Activated naive CD4-positive, alpha-beta T cell treated with anti-CD3 and anti-CD28 coated beads for 36 hours (primary cell): ENCODE measurements at places on chromosomes 2 and 18.

DNA sequence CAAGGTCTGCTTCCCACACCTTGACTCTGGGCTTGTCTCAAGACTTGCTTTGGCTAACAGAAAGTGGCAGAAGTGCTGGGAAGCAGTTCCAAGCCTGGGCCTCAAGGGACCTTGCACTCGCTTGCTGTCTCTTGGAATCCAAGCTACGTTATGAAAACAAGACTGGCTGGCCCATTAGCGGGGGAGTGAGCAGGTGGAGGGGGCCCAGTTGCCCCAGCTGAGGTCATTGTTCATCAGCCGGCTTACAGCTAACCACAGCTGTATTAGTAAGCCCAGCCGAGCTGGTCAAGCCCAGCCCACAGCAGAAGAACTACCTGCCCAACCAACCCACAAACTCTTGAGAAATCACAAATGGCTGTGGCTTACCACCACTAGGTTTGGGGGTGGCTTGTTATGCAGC lies 63.1 kb downstream of the MARCO start:
- no peak for DNase-seq

DNA sequence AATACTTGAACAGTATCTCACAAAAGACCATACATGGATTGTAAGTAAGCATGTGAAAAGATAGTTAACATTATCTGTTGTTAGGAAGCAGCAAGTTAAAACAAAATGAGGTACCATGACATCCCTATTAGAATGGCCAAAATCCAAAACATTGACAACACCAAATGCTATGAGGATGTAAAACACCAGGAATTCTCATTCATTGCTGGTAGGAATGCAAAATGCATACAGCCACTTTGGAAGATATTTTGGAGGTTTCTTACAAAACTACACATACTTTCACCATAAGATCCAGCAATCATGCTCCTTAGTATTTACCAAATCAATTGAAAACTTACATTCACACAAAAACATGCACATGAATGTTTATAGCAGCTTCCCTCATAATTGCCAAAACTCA lies 30.9 kb upstream of the ICOS start:
- DNase-seq, result no peak

DNA sequence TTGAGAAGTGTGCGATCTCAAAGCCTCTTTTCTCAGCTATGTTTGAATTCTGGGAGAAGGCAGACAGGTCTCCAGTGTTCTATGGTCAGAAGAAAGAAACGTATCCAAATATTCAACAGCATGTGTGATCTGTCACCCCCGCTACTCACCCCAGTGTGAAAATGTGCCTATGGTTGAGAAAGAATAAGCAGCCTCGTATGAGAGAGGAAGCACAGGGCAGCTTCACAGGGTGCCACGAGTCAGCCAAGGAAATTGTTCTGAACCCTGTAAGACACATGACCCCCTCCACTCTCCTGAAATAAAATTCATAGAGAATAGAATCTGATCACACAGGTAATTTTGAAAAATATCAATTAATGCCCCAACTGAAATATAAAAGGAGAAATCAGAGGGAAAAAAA lies 8.0 kb upstream of the SF3B1 start:
- DNase-seq, result no peak

DNA sequence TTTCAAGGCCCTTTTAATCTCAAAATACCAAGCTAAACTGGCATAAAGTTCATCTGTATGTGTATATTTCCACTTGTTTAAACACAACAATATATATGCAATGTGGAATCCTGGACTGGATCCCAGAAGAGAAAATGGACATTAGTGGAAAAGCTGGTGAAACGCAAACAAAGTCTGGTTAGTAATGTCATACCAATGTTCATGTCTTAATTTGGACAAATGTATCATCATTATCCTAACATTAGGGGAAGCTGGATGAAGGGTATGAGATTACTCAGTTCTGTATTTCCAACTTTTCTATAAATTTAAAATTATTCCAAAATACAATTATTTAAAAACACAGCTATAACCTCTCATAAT lies 3.8 kb downstream of the SP3 start:
- DNase-seq, result no peak

GRCh38 chr2:193584522-193584938 lies 1389.8 kb upstream of the TMEFF2 start:
- DNase-seq, result no peak

DNA sequence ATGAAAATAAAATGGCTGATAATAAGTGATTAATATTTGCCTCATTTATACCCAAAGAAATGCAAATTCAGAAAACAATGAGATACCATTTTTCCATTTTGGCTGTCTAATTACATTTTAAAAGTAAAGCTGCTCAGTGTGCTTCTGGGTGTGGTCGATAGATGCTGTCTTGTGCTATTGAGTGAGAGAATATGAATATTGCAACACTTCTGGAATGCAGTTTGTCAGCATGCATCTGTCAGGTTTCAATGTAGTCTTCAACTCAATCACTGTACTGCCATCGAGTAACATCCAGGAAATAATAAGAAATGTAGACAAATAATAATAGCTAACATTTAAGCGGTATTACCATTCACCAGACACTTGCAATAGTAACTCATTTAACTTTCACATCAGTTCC lies 3.9 kb downstream of the IL18R1 start:
- no peak for DNase-seq

DNA sequence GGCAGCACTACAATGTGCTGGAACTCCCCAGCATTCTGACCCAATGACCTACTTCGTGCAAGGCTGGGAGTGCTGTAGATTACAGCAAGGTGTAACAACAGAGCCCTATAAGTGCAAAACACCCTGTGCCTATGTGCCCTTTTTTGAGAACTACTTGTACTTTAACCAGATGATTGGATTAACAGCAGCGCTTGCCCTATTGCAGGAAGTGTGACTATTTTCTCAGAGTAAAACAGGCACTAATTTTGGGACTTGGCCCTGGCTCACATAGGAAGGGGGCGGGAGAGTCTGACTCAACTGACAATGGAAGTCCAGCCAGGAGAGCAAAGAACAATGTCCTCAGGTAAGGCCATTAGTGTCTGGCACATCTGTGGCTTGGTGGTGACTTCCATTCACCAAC lies 35.6 kb upstream of the RNF125 start:
- no peak for DNase-seq

- no peak for DNase-seq
These were observed 705 bp downstream of the YES1 start for GRCh38 chr18:811182-811891.

DNA sequence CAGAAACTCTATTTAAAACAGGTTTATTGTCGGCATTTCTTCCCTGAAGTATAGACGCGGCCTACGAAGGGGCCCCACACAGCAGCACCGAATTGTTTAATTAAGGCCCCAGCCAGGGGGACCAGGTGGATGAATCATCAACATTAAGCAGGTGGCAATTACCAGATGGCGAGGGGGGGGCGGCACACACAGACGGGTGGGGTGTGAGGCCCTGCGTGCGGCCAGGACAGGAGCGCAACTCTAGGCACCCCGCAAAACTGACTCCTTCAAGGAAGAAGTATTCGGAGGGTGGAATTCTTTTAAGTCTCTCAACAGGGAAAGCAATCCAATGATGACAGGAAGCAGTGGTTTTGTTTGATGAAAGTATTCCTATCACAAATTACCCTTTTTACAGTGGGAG lies 830.4 kb downstream of the GALR1 start:
- DNase-seq, result no peak

DNA sequence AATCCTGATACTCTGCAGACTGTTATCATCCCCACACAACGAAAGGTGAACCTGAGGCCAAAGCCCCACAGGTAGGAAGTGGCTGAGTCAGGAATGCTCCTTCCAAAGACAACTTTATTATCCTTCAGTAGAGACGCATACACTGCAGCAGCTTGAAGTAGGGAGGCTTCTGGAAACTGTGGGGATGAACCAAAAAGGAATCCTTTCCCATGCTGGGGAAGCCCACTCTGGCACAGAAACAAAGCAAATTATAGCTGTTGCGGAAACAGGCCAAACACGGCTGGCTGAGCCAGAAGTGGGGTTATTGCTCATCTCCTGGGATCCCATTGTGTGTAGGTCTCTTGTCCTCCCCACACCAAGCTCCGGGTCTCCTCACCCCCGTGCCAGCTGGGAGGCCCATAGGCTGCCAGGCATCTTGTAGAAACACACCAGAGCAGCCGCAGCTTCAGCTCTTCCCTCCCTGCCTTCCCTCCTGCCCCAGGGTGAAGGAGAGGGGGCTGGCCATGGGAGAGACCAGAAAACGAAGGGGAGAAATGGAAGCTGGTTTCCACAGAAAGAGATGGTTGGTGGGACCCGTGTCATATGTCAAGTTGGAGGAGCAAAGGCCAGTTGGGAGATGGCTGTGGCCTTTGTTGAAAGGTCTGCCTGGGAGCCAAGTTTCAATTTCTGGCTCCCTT lies 176.9 kb upstream of the NABP1 start:
- DNase-seq, result no peak

- DNase-seq, result no peak
These were observed 36.4 kb downstream of the FLACC1 start for GRCh38 chr2:201320701-201321100.

DNA sequence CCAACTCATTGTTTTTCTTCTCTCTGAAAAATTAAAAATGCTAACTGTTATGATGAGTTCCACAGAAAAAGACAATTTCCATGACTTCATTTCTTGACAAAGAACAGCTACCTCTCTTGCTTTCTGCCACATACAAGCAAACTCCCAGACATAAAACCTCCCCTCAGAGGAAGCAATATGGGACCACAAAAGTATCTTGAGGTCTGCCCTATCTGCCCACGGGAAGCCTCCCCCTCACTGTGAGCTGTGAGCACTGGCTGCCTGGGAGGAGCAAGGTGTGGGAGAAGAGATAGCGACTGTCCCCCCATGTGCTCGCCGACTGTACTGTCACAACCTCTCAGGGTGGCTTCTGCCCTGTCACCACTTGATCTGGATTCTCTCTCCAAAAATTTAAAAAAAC lies 69.7 kb upstream of the NRP2 start:
- peak; percentile 36 for DNase-seq

GRCh38 chr2:32095671-32096070 lies 32.3 kb downstream of the SPAST start:
- no peak for DNase-seq

- DNase-seq, result no peak
These were observed 23.9 kb upstream of the SPATA3 start for GRCh38 chr2:230972046-230972445.

DNA sequence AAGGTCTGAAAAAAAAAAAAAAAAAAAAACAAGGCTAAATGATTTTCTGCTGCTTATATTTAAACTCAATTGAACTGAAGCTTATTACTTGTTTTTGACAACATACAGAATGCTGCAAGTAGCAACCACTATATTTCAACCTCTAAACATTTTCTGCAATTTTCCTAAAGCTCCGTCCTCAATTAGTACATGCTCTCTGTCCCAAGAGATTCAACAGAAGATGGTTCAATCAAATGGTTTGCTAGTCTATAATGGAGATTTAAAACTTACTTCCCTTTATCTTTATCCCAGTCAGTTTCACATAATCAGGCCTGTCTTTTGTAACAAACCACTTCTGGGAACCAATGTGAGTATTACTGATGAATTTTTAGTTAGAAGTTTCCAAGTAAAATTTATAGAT lies 485.1 kb upstream of the CDH7 start:
- no peak for DNase-seq

DNA sequence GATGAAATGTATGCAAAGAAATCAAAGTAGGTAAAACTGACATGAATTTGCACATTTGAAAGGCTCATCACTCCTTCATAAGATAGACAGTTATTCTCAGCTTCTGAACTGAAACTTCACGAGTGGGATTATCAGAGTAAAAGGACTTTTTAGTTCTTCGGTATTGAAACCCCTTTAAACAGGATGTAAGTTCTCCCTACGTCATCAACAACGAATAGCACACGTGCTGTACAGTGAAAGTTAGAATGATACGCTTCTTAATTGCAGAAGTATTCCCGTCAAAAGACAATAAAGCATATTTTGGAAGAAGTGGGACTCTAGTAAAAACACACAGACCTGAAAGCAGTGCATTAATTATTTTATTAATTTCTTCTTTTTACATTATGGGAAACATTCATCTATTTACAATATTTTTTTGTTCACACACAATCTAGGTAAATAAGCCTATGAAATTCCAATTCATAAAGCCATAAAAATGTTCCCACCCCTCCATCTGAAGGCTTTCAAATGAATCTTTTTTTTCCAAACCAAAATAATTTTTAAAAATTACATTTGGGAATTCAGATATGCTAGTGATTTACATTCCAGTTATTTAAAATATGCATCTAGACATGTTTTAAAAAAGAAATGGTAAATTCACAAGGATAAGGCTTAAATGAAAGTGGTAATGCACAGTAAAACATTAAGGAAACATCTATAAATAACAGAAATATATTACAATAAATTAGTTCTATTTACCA lies 45.9 kb downstream of the TGIF1 start:
- DNase-seq, result no peak

GRCh38 chr2:170969030-170969429 lies 40.0 kb downstream of the GORASP2 start:
- DNase-seq, result no peak

GRCh38 chr2:68900496-68901198 lies 29.4 kb upstream of the BMP10 start:
- no peak for DNase-seq

DNA sequence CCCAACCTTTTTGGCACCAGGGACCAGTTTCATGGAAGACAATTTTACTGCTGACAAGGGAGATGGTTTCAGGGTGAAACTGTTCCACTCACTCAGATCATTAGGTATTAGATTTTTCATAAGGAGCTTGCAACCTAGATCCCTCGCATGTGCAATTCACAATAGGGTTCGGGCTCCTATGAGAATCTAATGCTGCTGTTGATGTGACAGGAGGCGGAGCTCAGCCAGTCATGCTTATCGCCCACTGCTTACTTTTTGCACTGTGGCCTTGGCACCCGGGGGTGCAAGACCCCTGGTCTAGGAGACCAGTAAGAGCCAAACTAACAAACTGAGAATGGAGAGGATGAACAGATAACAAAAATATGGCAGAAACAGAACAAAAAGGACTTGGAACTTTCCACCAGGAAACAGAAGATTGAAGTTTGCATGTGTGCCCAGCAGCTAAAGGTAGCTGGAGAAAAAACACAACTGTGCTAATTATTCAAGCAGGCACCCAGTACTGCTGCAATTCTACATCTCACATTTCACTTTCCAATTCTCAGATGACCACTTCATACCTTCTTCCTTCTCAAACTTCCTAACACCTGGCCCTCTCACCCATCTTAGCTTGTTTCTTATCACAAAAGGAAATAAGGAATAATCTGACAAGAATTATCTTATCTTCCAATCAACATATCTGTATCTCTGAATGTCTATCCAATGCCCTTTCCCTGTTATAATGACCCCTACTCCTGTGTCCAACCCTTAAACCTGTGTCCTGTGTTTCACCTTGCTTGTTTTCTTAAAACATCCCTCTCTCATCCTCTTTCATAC lies 24.8 kb downstream of the SP3 start:
- no peak for DNase-seq

DNA sequence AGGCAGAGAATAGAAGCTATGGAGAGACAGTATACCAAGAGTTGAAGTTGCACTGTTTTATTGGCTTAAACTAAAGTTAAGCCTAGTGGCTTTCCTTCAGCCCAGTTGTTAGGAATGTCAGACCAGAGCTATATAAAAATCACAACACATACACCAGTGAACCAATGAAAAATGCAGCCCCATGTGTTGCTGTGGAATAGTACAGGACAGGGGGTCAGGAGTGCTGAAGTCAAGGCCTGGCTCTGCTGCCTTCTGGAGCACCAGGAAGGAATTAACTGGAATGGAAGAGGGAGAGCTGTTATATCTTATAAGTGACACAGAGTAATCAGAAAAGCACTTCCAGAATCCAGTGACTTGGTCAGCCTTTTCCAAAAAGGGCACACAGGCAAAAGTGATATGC lies 58.9 kb downstream of the OSR1 start:
- no peak for DNase-seq
